ENCODE measurements at places on chromosomes 16 and 17.

DNA sequence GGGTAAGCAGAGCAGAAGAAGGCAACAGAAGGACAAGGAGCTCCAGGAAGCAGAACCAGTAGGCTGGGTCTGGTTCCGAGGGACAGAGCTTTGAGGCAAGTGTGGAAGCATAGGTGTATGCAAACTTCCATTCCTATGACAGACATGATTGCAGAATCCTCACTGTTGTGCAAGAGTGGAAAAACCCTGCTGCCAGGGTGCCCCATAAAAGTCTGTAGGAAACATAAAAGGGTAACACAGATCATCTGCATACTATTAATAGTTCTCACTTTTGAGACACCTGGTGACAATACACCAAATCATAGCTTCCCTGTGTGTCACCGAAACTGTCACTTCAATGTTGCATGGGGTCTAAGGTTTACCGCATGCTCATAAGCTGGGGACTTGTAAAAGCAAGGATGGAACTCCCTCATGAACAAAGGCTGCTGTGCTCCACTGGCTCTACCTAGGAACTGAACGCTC, 39.7 kb downstream of the ARHGAP17 start:
- no peak for DNase-seq

DNA sequence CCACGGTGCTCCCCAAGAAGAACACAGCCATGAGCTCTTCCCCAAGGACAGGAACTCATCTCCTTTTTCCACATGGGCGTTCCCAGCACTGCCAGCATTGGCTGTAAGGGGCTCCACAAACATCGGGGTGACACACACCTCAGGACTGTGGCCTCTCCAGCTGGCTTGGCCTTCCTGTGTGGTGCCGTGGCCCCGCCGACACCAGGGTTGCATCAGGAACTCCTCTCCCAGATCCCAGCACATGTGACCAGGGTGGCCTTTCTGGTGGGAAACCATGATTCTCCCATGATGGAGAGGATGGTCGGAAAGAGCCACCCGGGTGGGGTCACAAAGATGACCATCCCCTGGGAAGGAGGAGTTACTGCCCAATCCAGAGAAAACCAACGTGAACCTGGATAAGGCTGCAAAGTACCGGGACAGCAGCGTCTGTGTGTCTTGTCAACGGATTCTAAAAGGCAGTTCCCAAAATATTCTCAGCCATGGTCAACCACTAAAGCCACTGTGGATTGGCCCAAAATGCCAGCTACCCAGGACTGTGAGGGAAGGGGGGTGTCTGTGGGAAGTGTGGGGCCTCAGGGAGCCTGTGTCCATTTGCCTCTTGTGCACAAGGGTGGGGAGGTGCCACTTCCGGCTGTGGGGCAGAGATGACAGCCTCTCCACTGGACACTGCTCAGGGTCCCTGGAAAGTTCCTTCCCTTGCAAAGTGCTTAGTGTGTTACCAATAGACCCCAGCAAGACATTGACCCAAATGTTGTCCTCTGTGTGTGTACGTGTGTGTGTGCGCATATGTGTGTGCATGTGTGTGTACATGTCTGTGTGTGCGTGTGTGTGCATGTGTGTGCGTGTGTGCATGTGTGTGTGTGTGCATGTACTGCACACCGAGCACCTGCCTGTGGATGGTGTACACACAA, 78.0 kb upstream of the CBX4 start:
- DNase-seq = peak; percentile 50

GRCh38 chr17:7750321-7750821, 32.8 kb downstream of the DNAH2 start:
- no peak for DNase-seq

GRCh38 chr16:35788381-35788780, 2329.0 kb downstream of the TP53TG3F start:
- no peak for DNase-seq

- DNase-seq = no peak
Observed at GRCh38 chr16:28193530-28194423, 18.0 kb downstream of the XPO6 start.

GRCh38 chr16:65069065-65069464, 52.8 kb downstream of the CDH11 start:
- no peak for DNase-seq

GRCh38 chr17:8629371-8630226, 926 bp downstream of the MYH10 start:
- DNase-seq = peak; percentile 73

DNA sequence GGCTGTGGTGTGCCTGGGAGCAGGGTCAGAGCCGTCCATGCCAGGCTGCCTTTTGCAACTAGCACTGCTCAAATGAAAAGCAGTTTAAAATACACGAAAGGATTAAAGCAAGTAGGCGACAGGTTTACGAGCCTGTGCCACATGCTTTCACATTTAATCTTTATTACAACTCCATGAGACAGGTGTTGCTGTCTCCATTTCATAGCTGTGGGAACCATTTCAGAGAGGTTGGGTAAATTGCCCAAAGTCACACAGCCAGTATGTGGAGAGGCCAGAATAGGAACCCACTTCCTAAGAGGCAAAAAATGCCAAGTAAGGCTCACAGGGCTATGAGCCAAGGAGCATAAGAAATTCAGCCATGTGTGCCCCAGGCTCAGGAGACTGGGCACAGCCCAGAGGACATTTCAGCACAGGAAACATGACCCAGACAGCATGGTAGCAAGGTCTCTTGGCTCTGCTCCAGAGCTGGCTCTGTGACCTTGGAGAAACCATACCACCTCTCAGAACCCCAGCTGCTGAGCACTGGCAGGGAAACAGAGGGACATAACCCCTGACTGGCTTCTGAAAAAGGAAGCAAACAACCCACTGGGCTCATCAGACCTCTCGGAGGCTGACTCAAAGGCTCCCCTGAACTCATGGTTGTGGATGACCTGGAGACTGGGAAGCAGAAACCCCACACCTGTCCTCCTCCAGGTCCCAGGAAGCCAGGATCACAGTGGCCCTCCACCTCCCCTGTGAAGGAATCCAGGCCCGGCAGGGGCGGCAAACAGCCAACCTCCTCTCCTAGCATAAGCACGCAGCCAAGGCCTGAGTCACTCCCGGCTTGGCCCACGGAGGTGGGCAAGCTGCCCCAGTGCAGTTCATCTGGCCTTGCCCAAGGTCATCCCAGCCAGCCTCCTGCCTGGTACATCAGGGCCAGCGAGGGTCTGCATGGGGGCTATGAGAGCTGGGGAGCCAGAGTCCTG, 40.3 kb upstream of the MRPS23 start:
- no peak for DNase-seq

DNA sequence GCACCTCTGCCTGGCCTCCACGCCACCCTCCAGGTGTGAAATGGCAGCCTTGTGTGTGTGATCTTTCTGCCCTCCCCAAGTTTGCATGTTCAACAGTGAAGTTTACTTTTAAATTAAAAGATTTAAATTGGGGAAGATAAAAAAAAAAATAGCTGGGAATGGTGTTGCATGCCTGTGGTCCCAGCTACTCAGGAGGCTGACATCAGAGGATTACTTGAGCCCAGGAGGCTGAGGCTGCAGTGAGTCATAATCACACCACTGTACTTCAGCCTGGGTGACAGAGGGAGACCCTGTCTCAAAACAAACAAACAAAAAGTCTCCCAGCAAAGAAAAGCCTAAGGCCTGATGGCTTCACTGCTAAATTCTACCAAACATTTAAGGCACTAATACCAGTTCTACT, 35.4 kb upstream of the RNF43 start:
- no peak for DNase-seq

DNA sequence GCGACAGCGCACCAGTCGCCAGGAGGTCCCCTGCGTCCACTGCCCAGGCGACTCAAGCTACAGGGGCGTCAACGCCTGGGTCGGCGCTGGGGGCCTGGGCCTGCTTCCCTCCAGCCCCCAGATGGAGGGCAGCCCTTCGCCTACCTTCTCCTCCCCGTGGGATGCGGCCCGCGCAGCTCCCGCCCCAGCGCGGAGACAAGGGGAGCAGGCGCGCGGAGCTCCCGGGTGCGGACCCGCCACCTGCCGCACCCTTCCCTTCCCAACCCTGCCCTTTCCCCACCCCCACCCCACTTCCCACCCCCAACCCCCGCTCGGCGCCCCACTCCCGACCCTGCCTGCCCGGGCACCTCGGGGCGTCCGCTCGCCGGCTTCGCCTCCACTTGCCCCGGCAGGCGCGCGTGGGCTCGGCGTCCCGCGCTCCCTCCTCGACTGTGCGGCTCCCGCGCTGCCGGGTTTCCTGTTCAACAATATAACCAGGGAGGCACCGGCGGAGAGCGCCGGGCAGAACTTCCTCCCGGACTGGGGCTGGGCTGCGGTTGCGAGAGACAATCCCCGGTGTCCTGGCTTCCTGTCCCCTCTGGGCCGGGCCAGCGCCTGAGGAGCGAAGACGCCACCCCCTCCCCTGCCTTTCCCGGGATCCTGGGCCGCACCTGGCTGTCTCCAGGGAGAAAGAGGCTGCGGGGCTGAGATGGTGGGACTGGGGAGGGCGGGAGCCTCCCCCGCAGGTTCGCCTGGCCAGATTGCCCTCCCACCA, at the start of gene ARHGAP27:
TSS of gene ARHGAP27 (minus strand) at position 466 of the 754 bp plus-strand sequence. CDS start 2,591 bp downstream, outside the sequence.
- DNase-seq = peak; percentile 52

DNA sequence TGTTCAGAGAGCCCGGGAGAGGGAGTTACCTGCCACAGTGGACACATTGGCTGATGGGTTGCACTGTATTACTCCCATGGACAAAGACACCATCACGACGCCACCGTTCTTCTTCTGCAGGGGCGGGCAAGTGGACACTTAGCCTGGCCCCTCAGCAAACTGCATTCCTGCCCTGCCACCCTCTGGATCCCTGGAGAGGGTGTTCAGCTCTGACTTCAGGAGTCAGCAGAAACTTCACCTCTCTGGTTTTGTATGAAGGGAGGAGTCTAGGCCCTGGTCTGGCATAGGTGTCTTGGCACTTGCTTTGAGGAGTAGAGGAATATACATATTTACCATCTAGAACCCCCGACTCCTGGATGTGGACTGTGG, 9.3 kb downstream of the DPEP2 start:
- DNase-seq = no peak

- DNase-seq = no peak
Observed at GRCh38 chr16:13291591-13292333, 390.4 kb downstream of the SHISA9 start.

- peak; percentile 45 for DNase-seq
Observed at GRCh38 chr17:31488264-31488981, 96.9 kb downstream of the RAB11FIP4 start.

DNA sequence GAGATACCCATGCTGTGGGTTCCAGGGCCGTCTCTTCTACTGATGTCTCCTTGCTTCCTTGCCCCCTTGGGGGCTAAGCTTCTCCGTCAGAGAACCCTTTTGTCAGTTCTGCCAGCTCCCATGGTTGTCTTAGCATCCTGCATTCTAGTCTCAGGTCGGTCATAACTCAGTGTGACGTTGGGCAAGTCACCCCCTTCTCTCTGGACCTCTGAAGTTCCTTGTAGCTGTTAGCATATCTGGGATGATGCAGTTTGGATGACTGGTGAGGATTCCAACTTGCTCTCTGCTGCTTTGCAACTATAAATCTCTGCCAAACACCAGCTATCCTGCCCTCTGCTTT, 8.9 kb upstream of the MYL4 start:
- peak; percentile 33 for DNase-seq

DNA sequence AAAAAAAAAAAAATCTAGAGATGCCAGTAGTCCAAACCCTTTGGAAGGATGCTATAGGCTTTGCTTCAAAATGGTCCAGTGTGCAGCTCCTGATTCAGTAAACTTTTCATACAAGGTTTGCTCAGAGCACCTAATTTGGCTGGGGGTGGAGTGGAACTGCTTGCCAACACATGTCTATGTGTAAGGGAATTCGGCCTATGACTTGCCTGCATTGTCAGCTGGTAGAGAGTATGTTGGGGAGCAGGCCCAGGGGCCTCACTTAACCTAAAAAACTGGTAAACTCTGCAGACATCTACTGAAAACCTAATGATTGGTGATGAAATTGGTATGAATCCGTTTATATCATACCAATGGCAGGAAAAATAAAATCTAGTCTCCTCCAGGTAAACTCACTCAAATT, 1.5 kb upstream of the MFSD6L start:
- DNase-seq = no peak

GRCh38 chr16:53566552-53567245, 63.7 kb upstream of the AKTIP start:
- DNase-seq = no peak

- no peak for DNase-seq
Observed at GRCh38 chr16:62853887-62854286, 817.6 kb upstream of the CDH8 start.

DNA sequence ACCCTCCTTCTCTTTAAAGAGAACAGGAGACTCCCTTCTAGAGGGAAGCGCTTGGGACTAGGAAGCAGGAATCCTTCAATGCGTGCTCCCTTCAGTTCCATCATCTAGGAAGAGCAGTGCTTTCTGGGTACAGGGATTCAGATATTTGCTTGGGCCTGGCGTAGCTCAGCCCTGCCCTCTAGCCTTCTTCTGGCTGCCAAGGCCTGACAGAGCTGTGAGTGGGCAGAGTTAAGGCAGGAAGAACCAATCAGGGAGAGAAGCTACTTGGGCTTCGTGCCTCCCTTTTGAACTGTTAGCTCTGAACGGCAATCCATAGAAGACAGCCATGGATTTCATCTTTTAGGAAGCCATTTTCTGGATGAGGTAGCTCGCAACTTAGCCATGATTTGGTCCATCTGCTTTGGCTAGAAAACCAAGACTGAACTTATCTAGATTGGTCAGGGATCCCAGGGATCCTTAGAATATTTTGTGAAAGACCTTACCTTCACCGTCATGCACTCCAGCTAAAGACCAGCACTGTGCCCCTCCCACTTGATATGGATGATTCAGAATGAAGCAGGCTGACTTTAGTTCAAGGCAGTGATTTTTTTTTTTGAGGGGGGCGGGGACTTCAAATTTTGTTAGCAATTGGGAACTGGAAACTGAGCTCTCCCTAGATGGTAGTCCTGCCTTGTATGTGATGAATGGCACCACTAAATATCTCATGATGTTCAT, 2.5 kb upstream of the CORO6 start:
- no peak for DNase-seq

- DNase-seq = no peak
Observed at GRCh38 chr16:69494991-69495392, 70.6 kb downstream of the CYB5B start.

DNA sequence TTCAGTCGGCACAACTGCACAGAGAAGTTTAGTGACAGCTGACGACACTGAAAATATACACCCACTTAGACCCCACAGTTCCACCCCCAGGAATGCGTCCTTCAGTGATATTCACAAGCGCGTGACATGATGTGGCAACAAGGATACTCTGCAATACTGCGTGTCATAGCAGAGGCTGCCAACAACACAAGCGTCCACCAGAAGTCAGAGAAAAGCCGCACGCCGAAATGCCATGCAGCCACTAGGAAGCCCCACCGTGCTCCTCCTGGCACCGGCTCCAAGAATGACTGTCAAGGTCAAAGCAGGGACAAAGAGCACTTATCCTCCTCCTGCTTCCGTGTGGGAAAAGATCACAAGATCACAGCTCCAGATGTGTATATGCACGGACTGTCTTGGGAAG, 3.5 kb downstream of the ATP2A3 start:
- DNase-seq = no peak

- DNase-seq = peak; percentile 55
Observed at GRCh38 chr17:42275527-42276358, 448 bp downstream of the STAT5B start.

DNA sequence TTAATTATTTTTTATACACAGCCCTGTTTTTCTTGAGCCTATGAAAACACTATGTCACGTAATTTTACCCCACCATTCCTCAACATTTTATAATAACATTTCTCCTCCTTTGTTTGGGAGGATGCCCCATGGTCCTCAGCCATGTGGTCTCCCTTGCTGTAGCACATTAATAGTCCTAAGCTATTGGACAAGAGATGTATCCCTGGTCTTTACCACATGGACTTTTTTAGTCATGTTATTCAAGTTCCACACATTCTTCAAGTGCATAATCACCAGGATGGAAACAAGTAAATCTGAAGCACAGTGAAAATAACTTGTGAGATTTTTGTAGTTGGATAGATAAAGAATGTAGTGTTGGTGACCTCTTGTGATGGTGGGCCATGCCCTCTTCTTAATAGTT, 2.0 kb upstream of the KRTAP2-3 start:
- no peak for DNase-seq
